ENCODE measurements at places on chromosomes 7 and 10.
A peak's percentile ranks its signal among the peaks of the same experiment; 100 is the strongest.

- DNase-seq, result no peak
Observed at GRCh38 chr10:110395350-110396283, 90.9 kb upstream of the SMNDC1 start.

GRCh38 chr10:62073429-62073828, 171.9 kb downstream of the ARID5B start:
- DNase-seq, result no peak

DNA sequence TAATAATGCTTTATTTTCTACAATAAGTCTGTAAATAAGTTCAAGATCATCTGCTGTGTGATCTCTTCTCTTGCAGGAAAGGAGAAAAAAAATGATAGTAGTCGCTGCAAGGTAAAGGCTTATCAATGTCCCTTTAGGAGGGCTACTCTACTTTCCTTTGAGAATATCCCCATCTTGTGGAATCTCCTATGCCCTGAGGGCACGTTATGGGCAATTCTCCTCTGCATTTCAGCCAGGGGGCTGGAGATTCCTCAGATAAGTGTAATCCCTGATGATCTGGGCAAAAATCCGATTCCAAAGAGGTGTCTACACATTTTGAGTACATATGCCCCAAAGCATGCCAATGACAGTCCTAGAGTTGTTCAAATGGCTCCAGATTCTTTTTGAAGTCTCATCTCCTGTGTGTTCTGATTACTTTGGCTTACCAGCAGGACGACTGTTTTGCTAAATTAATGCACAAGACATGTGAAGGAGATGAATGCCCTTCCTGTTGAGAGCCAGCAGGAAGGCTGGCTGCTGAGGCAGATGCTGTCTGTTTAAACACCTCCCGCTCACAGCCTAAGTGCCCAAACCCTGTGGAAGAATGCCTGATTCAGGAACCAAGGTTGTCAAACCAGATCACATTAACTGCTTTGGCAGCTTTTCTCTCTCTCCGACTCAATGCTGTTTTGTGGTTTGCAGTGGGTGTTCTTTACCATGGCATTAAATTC, 171.2 kb upstream of the COL1A2 start:
- peak; percentile 21 for DNase-seq

GRCh38 chr10:89330537-89331212, 2.9 kb downstream of the IFIT3 start:
- no peak for DNase-seq

DNA sequence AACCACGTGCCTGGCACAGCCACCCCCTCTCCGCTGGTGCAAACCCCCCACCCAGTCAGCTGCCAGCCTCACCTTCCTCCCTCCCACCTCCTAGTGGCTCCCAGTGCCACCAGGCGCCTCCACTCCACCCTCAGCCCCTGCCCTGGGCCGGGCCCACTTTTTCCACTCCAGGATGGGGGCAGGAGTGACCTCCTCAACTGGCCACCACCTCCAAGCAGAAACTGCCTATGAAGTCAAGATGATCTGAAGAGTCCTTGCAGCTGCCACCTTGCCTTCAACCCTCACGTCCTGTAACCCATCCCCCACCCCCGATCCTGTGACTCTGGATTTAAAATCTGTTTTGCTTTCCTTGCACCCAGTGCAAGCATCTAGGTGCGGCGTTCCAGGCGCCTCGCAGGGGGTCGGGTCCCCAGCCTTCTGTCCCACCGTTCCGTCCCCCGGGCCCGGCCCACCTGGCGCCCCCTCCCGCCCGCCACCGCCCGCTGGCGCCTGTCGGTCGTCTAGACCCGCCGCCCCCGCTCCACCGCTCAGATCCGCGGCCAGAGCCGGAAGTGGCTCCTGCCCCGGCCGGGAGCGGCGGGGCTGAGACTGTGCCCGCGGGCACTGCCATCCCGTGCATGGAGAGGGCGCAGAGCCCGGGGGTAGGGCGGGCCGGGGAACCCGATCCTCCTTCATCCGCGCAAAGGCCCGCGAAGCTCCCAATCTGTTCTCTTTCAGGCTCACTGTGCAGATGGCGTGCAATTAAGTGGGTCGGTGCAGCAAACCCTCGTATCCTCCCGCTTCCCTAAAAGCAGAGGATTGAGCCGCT, 51.2 kb upstream of the GTF2I start:
- DNase-seq, result peak; percentile 91

DNA sequence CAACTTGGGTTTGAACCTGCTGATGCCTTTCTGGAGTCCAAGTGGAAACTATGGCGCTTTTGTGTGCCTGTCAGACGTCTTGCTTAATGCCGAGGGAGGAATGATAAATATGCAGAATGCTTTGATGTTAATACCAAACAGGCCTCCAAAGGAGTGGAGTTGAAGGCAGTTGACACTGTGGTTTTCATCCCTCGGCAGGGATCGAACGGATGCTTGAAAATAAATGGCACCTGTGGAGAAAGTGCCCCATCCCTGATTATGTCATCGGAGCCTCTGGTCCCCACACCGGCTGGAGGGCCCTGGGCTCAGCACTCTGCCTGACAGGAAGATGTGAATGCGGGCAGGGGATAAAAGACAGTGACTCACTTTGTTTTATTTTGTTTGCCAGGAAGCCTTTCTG, 148.7 kb upstream of the GPR26 start:
- DNase-seq, result no peak

GRCh38 chr10:126425032-126425431, 36.8 kb upstream of the ADAM12 start:
- no peak for DNase-seq

DNA sequence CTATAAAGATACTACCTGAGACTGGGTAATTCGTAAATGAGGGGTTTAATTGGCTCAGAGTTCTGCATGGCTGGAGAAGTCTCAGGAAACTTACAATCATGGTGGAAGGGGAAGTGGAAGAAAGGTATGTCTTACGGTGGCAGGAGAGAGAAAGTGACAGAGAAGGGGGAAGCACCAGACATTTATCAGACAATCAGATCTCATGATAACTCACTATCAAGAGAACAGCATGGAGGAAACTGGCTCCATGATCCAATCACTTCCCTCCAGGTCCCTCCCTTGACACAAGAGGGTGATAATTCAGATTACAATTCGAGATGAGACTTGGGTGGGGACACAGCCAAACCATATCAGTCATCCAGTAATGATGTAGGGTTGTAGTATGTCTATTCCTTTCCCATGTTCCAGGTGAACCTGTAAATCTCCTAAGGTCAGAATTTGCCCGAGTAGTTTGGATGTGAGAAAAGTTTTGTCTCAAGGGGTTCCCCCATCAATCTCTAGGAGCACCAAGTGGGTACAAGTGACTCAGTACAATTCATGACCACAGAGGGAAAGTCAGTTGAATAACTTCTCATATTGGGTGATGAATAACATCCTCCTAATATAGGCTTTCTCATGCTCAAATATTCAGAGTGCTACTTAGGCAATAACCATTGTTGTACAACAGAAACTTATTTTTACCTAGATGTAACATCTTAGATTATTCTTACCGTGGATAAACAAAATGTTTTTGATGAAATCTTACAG, 39.7 kb upstream of the MTPN start:
- no peak for DNase-seq

GRCh38 chr10:101228153-101228965, 904 bp downstream of the LBX1 start:
- DNase-seq, result no peak

- no peak for DNase-seq
Observed at GRCh38 chr10:121655254-121656144, 57.3 kb upstream of the FGFR2 start.

GRCh38 chr10:14063531-14064285, 267.0 kb downstream of the FRMD4A start:
- no peak for DNase-seq

DNA sequence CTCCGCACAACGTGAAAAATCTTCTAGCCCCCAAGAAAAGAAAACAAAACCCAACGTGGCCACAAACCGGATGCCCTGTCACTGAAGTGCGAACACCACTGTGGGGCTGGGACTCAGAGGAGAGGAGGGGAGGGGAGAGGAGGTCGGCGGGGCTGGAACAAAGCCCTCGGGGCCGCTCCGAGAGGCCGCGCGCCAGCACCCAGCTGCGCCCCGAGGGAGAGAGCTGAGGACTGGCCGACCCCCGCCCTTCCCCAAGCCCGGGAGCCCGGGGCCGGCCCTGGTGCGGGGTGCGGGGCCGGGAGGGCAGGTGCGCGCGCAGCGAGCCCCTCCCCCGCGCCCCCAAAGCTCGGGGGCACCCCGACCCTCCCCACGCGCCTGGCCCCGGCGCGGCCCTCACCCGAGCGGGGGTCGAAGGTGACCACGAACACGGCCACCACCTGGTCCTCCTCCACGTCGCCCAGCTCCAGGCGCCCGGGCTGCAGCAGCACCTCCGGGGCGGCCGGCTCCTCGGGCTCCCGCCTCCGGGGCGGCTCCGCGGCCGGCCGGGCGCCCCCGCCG, 398 bp downstream of the DENND11 start:
- DNase-seq, result peak; percentile 46

- DNase-seq, result no peak
Observed at GRCh38 chr10:7409045-7409731, 1.6 kb downstream of the SFMBT2 start.

DNA sequence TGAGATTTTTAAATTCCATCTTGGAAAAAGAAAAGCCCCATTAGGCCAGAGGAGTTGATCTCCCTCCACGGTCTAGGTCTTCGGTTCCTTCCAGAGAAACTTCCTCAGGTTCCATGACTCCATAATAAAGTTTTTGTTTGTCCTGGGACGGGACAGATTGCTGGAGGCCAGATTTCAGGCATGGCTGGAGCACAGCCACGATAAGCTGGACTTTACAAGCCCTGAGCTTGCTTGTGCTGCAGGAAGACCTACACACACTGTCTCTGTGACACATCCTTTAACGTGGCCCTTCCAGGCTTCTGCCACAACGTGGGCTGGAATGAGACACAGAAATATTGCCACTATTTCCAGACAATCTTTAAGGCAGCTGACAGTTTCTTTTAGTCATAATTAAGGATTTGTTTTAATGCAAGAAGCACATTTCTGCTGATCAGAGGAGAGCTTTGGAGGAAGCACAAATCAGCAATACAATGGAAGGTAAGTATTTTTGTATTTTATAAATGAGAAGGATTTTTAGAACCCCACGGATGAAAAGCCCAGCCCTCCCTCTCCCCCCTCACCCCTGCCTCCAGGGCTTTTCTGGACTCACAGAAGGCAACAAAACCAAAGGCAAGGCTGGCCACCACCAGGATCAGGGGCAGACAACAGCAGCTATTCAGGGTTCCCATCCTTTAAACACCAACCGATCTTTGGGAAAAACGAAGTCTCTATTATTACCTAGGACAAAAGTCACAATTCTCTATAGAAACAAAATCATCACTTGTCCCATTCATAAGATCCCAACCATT, 6.5 kb downstream of the CTBP2 start:
- no peak for DNase-seq

DNA sequence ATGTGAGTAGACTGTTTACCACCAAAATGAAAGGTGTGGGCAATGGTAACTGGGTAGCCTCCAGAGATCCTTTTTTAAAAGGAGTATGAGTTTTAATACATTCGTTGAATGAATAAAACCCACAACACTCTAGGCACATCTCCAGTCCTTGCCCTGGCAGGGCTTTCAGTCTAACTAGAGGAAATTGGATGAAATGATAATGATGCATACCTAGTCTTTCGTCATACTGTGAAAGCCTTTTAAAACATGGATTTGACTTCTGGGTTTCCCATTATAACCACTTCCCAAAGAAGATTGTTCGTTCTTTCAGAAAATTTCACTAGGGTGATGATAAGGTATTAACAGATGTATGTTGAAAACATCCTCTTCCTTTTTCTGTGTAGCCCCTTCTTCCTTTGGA, 110.8 kb downstream of the REEP3 start:
- no peak for DNase-seq

- no peak for DNase-seq
Observed at GRCh38 chr7:99024066-99024465, 119.8 kb downstream of the SMURF1 start.

DNA sequence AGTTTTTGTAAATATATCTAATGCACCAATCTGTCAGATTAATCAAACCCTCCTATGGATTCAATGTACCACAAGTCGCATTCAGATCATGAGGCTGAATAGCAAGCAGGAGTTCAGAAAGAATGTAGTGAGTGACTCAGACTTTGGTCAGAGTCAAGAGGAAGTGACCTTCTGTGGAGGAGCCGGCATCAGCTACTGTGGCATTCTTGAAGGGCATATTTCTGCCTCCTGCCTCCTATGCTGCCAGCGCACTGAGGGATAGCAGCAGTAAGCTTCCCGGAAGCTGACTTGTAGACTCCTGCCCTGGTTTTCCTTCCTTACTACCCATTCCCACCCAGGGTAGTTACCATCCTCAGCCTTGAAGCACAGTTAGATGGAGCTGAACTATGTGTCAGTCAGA, 867.5 kb downstream of the NRG3 start:
- DNase-seq, result no peak

- no peak for DNase-seq
Observed at GRCh38 chr7:139095194-139095659, 14.3 kb downstream of the ZC3HAV1 start.

GRCh38 chr7:16419859-16420258, 1.5 kb downstream of the CRPPA start:
- no peak for DNase-seq

GRCh38 chr10:62189131-62189530, 79.5 kb downstream of the RTKN2 start:
- no peak for DNase-seq

DNA sequence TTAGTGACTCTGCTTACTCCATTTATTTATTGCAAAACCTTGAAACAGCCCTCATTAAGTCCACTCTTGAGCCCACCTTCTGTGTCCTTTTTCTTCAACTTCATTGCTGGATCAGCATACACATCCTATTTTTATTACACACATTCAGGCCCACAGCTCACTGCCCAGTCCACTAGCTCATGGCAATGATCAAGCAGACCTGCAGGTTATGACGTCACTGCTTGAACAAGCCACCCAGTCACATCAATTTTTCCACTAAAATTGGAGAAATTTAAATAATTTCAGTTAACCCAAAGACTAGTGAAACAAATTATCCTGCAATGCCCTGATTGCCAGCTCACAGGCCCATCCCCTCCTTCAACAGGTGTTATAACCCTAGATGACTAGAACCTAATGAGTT, 16.0 kb upstream of the STARD3NL start:
- no peak for DNase-seq

DNA sequence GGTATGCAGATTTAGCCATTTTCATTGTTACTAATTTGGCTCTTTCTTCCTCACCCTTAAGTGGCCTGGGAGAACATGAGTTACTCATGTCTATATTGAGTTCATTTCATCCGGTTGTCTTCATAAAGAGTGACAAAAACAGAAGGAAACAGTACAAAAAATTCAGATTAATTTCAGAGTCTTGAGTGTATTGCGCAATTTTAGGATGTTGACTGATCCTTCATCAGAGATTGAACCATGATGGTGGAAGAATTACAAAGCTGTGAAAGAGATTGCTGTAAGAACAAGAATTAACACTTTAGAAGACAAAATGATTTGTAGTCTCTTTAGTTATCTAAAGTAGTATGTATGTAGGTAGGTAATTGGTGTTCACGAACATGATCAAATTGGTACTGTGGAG, 194.0 kb upstream of the PPP1R3A start:
- DNase-seq, result no peak

Measured in NCI-H2171 treated with DMSO at 0.1 percent for 48 hours (cell line).